Nephron progenitor cell (in vitro differentiated cells): ENCODE measurements at places on chromosomes 7 and 10.
A peak's percentile ranks its signal among the peaks of the same experiment; 100 is the strongest.

DNA sequence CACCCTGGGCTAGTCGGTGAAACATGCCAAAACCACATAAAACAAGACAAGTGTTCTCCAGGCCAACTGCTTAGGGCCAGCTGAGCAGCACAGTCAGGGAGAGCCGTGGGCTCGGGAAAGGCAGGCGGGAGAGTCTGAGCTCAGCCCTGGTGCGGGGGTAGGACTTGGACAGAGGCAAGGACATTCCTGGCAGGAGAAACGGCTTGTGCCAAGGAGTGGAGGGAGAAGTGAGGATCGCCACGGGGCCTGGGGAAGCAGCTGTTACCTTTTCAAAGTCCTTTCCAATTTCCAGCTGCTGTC is 4.2 kb downstream of the ELN start:
- DNase-seq, result no peak

- DNase-seq, result no peak
These were observed 15.1 kb downstream of the STEAP4 start for GRCh38 chr7:88291398-88292173.

DNA sequence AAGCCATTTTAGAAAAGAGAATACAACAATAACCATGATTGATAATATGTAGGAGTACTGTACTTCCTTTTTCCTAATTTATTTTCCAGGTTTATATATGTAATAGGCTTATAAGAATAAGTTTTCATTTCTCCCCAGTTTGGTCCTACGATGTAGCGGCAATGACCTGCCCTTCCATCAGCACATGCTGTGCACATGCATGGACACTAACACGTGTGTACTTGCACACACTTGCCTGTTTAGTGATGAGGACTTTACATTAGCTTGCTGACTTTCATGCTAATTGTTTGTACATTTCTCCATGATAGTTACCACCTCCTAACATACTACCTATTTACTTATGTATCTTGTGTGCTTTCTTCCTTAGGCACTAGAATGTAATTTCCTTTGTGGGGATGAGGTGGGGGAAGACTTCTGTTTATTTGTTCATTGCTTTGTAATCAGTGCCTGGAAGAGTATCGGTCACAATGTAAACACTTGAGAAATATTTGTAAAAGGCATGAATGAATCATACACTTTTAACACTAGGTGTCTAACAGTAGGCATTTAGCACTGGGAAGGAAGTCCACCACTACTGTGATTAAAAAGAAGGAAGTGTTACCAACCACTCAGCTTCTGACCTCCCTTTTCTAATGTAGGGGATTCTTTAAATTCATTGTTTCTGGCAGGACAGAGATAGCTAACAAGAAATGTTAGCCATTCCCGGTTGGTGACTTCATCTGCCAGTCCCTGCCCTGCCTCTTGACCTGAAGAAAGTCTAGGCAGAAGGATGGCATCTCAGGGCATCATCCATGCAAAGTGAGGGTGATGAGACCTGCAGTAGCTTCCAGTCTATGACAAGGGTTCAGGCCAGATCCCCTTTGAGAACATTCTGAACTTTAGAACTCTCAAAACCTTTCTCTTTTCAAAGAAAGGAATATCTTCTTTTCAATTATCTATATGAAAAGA is 120.2 kb upstream of the RAB18 start:
- DNase-seq, result no peak

DNA sequence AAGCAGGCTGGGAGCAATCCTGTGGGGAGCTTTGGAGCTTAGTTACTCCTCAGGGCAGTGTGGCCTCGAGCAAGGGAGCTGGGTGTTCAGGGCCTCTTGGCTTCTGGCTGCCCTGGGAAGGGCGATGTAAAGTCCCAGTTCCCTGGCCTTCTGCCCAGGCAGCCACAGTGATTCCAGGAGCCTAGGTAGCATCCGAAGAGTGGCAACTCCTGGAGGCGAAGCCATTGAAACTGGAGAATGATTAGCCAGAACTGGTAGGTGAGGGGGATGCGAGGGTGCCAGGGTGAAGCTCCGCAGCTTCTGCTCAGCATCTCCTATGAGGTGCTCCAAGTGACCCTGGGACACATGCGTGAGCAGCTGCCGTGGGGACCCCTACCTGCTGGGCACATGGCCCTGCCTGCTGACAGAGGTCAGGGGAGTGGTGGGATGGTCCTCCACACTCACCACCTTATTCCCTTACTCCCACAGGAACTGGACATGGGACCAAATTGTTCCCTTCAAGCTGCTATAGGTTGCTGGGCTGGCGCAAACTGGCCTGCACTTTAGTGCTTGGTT is 7.8 kb upstream of the GDF2 start:
- no peak for DNase-seq

DNA sequence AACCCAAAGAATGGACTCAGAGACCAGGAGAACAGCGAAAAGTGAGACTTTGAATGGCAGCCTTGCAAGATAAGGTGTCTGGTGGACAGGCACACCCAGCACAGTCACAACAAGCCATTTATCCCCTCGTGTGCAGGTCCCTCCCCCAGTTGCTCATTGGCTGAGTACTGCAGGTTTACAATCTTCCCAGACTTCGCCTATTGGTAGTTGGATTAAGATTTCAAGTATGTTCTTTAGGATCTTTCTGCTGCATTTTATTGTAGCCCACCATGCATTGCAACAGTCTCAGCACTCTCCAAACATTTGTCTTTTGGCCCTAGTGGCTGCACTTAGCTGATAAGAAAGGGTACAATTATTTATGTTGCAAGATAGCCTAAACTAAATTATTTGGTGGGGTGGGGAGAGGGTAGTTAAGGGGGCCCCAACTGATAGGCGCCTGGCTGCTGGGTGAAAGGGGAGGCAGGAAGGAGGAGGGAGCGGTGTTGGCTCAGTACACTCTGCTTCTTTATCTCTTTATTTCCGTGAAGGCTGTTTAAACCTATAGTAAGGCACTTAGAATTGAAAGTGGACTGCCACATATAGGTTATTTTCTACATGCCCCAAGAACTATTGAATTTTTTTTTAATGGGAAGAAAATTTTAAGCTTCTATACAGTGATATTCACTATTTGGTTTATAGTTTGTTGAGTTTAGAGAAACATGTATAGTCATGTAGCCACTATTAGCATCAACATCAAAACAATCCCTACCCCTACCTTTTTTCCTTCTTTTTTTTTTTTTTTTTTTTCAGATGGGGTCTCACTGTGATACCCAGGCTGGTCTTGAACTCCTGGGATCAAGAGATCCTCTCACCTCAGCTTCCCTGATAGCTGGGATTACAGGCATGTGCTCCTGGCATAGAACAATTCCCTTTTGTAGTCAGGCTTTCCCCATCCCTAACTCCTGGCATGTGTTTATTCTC is 54.2 kb downstream of the GUSB start:
- DNase-seq, result no peak

- peak; percentile 90 for DNase-seq
These were observed 1.9 kb downstream of the INA start for GRCh38 chr10:103278862-103279298.

GRCh38 chr10:45450866-45451265 is 76.8 kb downstream of the ALOX5 start:
- DNase-seq, result no peak

GRCh38 chr10:124554085-124554858 is 92.6 kb downstream of the LHPP start:
- DNase-seq, result no peak

DNA sequence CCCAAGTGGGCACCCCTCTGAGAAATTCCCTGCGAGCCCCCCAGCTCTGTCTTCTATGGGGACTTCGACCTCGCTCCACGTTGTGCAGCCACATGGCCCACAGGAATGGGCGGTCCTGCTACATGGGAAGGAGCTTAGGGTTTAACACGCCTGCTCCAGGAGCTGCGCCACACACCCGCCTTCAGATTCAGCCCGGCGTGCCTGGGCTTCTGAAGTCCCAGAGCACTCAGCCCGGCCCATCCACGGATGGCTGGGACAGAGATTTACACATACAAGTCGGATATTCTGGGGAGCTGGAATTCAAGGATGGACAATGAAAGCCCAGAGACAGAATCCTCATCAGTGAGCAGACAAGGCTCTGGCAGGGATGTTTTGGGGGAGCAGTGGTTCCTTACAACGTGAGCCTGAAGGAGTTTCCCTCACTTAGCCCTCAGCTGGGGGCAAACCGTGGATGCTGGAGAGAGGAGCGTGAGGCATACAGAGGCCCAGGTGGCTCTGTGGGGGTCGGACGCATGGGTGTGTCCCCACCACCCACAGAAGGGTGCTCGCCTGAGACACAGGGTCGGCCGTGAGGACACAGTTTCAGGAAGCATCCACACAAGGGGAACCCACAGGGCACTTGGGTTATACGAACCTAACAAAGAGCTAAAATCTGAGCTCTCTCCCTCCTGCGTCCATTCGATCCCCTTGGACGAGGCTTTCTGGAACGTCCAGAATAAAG is 372.9 kb downstream of the DNAJB6 start:
- no peak for DNase-seq

GRCh38 chr7:25326501-25327156 is 98.3 kb upstream of the NPVF start:
- no peak for DNase-seq

DNA sequence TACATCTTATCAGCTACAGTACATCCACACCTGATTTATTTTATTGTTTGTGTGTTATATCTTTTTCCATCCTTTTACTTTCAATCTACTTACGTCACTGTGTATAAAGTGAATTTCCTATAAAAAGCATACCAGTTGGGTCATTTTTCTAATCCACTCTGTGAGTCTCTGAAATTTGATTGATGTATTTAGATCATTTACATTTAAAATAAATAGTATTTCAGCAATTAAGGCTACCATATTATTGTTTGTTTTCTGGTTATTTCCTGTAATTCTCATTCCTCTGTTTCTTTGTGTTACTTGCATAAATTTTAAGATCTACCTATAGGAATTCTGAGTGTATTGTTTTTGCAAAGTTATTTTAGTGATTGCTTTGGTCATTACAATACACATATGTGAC is 53.7 kb downstream of the VSTM4 start:
- no peak for DNase-seq

- DNase-seq, result no peak
These were observed 4.9 kb downstream of the DLX5 start for GRCh38 chr7:97019710-97020225.

DNA sequence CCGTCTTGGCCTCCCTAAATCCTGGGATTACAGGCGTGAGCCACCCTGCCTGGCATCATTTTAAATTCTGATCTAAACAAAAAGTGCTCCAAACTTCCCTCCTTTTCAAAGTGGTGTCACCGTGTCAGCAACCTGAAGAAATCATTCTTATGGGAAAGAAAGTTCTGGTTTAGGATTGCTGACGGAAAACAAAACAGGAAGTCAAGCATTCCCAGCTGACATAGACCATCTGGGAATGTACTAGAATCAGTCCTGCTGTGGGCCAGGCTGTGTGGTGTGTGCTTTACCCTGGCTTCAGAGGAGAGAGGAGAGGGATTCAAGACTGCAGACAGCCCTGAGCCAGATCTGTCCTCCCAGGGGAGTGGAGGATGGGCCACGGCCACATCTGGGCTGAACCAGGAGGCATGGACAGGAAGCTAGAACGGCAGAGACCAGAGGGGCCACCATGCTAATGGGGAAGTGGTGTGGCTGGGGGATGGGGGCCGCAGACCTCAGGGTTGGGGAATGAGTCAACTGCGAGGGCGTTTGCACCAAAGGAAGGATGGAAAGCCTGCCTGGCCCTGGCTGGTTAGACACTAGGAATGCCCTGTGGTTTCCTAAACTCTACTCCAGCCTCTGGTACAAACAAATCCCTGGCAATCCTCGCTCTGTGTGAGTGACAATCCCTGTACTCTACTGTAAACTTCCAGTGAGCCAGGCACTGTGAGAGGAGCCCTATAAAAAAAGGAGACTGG is 16.7 kb upstream of the CLIP2 start:
- DNase-seq, result peak; percentile 30

DNA sequence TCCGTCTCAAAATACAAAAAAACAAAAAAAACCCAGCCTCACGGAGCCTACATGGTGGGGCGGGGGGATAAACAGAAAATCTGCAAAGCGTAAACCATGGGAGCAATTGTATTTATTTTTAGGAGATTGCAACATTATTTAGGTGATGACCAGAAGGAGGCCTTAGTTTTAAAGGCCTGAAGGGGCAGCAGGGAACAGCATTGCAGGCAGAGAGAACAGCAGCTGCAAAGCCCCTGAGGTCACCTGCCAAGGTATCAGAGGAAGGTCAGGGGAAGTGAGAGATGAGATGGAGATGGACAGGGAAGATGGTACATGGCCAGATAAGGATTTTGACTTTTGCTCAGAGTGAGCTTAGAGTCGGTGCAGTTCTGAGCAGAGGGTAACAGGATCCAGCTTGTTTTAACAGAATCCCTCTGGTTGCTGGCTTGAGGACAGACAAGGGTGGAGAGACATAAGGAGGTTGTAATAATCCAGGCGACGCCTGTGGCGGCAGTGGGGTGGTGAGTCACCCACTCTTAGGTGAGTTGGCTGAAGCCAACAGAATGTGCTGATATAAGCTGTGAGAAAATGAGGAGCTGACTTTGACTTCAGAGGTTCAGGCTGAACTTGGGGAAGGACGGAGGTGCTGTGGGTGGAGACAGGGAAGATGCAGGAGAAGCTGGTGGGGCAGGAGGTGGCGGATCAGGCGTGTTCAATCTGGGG is 82.3 kb upstream of the GTF2I start:
- DNase-seq, result no peak

GRCh38 chr10:77204171-77204570 is 433.4 kb downstream of the KCNMA1 start:
- no peak for DNase-seq

DNA sequence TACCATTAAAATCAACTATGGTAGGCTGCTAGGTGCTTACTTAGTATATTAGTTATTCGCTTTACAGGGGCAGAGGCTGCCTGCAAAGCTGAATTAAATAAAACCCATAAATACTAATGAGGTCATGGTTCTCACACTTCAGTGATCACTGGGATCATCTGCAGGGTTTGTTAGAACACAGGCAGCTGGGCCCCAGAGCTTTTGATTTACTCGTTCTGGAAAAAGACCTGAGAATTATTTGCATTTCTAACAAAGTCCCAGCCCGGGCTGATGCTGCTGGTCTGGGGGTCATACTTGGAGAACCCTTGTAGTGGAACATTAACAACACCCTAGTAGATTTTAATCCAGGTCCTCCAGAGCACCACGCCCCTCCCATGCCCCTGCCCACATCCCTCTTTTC is 8.5 kb downstream of the UCN3 start:
- no peak for DNase-seq

GRCh38 chr10:17003151-17003550 is 126.5 kb downstream of the CUBN start:
- no peak for DNase-seq

GRCh38 chr10:103859161-103860086 is 4.0 kb upstream of the SH3PXD2A start:
- DNase-seq, result peak; percentile 69

DNA sequence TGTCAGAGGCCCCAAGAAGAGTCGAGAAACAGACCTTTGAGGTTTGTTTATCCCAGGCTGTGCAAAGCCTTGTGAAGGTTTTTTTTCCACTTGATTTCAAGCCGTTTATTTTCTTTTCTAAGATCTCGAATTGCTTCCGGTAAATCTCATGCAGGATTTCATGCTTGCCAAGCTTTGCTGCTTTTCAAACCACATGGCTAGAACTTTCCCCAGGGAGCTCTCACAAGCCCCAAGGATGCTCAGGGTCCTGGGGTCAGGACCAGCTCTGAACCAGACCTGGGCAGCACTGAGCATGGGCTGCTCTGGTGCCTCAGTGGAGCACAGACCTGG is 48.0 kb upstream of the AQP1 start:
- no peak for DNase-seq
